ENCODE measurements at places on chromosomes 2 and 18.

DNA sequence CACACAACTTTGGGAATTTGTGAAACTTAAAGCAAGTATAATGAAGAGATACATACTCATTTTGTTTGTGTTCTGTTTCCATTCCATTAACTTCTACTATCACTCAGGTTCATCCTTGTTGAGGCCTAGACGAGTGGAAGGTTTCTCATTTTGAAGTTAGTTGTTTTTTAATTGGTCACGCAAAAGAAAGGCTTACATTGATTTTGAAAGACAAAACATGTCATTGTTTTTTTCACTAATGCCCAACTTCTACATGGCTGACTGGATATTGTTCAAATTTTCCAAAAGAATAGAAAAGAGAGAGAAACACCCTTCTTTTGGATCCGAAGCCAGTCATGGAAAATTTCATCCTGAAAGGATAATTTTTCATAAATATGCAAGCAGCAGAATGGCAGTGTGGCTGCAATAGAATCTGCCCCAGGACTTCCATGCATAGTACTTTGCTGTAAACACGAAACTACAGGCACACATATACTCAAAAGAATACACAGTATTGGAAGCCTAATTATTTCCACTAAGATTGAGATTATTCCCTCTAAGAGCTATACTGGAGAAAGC, 27.4 kb downstream of the PRKCE start:
- no peak for DNase-seq

GRCh38 chr18:13397504-13398163, 179.1 kb downstream of the LDLRAD4 start:
- no peak for DNase-seq

DNA sequence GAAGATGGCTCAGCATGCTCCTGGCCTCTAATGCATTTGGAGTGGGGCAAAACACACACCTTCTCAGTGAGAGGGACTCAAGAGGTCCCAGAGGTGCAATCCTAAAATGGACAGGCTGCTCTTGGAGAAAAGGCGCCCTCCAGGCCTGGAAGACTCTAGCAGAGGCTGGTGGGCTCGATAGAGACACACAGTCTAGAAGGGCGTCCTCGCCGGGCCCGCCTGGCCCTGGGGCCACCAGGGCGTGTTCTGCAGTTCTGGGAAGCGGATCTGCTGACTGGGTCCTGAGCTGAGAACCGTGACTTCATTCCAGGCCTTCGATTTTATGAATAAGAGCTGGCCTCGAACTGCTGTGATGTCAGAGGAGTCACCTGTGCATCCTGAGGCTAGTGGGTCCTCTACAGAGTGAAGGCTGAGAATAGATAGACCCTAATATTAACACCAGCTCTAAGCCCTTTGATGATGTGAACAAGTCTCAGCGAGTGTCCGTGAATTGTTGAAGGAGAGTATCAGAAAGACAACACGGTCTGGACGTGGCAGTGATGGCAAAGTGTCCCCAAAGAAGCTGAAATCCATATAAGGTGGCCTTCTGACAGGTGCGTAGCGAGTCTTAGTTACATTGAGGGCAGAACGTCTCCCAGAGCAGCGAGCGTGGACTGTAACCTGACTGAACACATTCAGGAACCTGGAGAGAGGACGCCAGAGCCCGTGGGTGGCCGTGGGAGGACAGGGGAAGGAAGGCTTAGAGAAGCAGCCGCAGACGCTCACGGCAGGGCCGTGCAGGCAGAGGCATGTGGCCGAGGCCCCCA, 136.9 kb downstream of the PTGR3 start:
- no peak for DNase-seq

GRCh38 chr18:22385718-22386117, 32.0 kb downstream of the CTAGE1 start:
- no peak for DNase-seq

GRCh38 chr2:62800618-62801017, 95.1 kb downstream of the EHBP1 start:
- no peak for DNase-seq

DNA sequence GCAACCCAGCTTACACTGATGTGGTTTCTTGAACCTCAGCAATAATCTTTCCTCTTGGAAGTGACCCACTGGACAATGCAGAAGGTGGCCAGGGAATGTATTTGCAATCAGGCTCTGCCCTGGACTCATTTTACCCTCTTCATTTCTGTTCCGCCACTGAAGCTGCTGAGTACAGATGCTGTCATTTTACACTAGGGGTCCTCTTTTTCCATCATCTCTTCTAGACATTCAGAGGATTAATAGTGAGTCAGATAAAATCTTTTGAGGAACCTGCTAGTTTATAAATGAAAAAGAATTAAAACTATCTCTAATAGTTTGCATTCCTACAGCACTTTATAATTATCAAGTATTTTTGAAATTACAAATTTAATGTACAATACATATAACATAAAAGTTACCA, 87.9 kb upstream of the PNPT1 start:
- no peak for DNase-seq

DNA sequence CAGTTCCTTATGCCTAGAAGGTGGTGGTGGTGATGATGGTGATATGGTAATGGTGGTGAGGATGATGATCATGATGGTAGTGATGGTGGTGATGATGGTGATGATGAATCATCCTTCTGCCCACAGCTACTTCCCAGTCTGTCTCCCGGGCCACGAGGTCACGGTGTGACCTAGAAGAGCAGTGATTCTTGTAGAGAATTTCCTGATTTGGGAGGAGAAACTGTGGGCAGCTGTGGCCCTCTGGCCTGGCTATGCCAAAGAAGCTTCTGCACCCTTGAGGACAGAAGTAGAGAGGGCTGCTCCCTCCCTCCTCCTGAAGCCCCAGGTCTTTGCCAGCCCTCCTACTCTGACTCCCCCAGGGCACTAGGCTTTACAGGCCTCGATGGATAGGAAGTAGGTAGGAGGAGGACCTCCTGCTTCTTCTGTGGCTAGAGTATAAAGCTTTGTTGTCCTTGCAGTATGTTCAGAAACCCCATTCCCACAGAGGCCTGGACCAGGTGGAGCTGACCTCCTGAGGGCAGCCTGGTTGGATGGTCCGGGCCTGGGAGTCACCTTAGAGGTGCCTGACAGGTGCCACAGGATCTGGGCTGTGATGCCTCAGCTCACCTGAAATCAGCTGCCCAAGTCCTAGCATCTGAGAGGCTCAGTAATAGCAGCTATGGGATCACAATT, 57.9 kb upstream of the EPAS1 start:
- no peak for DNase-seq

GRCh38 chr2:170929686-170930050, 615 bp downstream of the GORASP2 start:
- DNase-seq: peak; percentile 25

- DNase-seq: no peak
Measured at GRCh38 chr2:11977766-11978524, 231.5 kb downstream of the LPIN1 start.

DNA sequence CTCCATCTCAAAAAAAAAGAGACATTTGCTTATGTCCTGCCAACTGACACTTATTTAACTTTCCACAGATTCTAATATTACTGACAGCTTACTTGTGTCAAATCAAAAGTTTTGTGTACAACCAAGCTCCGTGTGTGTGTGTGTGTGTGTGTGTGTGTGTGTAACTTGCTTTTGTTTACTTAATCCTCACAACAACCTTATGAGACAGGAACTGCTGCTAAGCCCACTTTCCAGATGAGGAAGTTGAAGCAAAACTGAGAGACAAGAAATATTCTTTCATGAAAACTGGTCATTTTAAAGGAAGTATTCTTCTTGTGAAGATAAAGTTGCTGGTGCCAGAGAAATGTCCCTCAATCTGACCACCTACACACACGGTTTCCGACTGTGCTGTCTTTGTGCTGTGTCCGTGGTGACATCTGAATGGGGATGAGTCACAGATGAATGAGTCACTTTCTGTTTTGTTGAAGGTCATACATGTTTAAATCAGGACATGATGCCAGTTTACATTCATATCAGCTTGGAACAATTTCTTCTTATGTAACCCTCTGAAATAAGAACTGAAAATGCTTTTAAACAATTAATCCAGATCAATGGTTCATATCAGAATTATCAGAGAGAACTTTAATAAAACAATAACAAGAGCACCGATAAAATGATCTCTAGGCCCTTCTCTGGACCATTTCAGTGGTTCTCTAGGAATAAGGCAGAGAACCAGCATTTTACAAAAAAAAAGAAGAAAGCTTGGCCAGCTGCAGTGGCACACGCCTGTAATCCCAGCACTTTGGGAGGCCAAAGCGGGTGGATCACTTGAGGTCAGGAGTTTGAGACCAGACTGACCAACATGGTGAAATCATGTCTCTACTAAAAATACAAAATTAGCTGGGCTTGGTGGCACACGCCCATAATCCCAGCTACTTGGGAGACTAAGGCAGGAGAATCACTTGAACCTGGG, 95.5 kb downstream of the THNSL2 start:
- no peak for DNase-seq

- no peak for DNase-seq
Measured at GRCh38 chr2:64423303-64423702, 30.7 kb upstream of the LGALSL start.

GRCh38 chr2:190970873-190971506, 43.0 kb downstream of the STAT1 start:
- no peak for DNase-seq

DNA sequence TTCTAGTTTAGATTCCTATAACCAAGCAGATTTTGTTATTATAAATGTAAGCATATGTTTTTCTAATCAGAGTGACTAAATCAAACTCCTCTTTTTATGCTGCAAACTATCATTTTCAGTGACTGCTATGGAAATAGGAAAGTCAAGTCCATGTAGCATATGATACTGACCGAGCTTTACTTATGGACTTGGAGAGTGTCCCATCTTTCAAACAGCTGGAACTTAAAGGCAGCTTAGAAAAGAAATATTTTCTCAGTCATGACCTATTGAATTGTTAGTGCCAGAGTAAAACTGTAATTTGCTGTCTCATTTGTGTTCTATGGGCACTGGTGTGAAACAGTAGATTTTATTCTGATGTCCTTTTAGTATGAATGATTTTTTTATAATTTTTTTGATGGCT, 76.7 kb downstream of the PHLPP1 start:
- no peak for DNase-seq

- DNase-seq: no peak
Measured at GRCh38 chr2:120369250-120369649, 23.3 kb downstream of the INHBB start.

GRCh38 chr2:206105038-206105437, 19.1 kb upstream of the INO80D start:
- no peak for DNase-seq

DNA sequence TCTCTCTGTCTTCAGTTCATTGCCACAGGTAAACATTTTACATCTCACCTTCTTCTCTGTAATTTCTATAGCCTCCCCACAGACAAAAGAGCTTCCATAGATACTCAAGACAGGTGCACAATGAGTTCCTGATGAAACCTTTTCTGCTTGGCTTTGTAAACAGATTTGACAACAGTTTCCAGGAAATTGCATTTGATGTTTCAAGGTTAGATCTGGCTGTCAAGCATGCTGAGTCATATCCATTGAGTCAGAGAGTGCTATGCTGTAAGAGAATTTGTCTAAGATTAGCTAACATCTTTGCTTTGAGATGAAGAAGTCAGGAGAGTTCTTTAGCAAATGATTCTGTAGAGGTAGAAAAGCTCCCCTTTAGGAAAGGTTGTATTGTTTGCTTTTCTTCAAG, 40.6 kb upstream of the MAP2 start:
- peak; percentile 24 for DNase-seq

DNA sequence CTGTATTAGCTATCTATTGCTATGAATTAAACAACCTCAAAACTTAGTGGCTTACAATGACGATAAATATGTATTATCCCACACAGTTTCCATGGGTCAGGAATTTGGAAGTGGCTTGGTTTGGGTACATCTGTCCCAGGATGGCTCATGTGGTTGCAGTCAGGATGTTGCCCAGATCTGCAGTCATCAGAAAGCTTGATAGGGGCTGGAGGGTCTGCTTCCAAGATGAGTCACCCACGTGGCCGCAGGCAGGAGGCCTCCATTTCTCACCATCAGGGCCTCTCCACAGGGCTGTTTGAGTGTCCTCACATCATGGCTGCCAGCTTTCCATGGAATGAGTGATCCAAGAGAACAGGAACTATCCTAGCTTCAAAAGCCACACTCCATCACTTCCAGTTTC, 46.4 kb downstream of the CHRNA1 start:
- DNase-seq: no peak

GRCh38 chr2:233117351-233117750, 57.2 kb downstream of the INPP5D start:
- DNase-seq: no peak

DNA sequence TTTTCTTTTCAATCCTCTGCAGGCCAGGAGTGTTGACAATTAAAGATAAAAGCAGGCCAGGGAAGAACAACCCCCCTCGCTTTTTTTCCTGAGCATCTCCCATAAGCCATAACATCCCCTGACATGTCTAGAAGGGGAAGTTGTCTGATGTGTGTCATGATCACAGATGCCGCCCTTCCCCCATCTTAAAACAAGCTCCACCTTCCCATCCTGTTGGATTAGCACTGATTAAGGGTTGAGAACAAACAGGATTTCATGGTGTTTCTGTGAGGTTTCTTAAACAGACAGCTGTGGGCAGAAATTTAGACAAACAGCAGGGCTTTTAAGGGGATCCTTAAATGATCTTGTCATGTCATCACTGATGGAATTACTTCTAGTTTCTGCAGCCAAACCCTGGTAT, 59.4 kb upstream of the UPP2 start:
- no peak for DNase-seq

- DNase-seq: no peak
Measured at GRCh38 chr2:33110461-33110860, 163.7 kb downstream of the LTBP1 start.

DNA sequence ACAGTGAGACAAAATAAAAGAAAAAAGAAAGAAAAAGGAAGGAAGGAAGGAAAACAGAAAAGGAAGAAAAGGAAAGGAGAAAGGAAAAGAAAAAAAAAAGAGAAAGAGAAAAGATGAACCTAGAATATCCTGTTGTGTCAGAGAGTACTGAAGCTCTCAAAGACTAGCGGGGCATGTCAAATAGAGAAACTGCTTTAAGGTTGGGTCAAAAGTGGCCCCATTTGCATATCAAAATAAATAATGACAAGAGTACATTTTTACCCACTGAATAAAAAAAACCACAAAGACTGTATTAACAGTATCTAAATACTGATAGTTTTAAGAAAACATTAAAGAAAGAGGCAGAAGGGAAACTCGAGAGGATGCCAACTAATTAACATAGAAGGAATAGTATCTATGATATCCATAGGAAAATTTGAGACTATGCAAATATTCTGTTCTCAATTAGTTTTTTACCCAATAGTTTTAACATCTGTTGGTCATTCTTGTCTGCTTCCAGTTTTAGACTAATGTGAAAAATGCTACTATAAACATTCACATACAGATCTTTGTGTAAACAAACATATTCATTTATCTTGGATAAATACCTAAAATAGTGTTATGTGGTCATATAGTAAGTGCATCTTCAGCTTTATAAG, 53.2 kb downstream of the SFXN5 start:
- no peak for DNase-seq

GRCh38 chr18:49431165-49431962, 29.1 kb downstream of the DYM start:
- DNase-seq: no peak

All from putamen (tissue), 1 donor.